B cell (primary cell): ENCODE measurements at places on chromosomes 12 and 14. TPM values are rescaled to one million over a fixed set of nuclear protein-coding genes. Genes with fewer than 3 reads are reported as not detected.

- no peak for DNase-seq
- no peaks in the 10 kb centered on the region for H3K27me3 ChIP-seq
- no peak overlapping the region for H3K27ac ChIP-seq
- no peaks in the 10 kb centered on the region for H3K4me1 ChIP-seq
These were observed 100.6 kb upstream of the BCL2L14 start for GRCh38 chr12:11970155-11970520.

DNA sequence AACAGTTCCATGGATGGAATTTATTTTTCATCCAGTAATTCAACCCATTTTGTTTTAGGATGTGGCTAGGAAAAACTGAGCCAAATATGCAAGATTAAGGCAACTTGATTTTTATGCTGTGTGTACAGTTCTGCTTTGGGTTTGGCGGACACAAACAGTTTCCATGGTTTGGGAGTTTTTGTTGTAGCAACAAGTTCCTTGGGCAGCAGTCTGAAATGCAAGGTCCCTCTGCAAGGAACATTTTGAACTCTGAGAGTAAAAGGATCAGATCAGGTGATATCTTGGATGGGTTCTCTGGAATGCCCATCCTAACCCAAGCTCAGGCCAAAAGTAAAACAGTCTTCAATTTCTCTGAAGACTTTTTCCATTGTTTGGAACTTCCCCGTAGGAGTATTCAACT is 161.2 kb downstream of the TMX1 start:
- no peaks in the 10 kb centered on the region for H3K4me1 ChIP-seq
- H3K4me3 ChIP-seq, result no peak overlapping the region
- no peaks in the 10 kb centered on the region for H3K36me3 ChIP-seq
- H3K27me3 ChIP-seq, result no peaks in the 10 kb centered on the region

- no peak overlapping the region for H3K27ac ChIP-seq
- DNase-seq, result no peak
- H3K4me1 ChIP-seq, result peaks cover 4% of the 10 kb centered on the region
- H3K4me3 ChIP-seq, result no peak overlapping the region
- H3K27me3 ChIP-seq, result no peaks in the 10 kb centered on the region
These were observed 449.4 kb downstream of the RERGL start for GRCh38 chr12:17640615-17641014.

DNA sequence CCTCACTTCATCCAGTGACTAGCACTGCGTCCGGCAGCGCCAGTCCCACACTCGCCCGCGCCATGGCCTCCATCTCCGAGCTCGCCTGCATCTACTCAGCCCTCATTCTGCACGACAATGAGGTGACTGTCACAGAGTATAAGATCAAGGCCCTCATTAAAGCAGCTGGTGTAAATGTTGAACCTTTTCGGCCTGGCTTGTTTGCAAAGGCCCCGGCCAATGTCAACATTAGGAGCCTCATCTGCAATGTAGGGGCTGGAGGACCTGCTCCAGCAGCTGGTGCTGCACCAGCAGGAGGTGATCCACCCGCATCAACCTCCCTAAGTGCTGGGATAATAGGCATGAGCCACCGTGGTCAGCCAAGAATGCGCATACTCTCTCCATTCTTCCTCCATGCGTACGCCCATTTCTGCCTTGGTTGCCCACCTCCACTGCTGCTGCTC is 59.9 kb downstream of the IRF2BPL start:
- no peak overlapping the region for H3K27ac ChIP-seq
- no peaks in the 10 kb centered on the region for H3K36me3 ChIP-seq
- H3K4me3 ChIP-seq, result no peak overlapping the region
- H3K27me3 ChIP-seq, result no peaks in the 10 kb centered on the region
- DNase-seq, result no peak
- peaks cover 14% of the 10 kb centered on the region for H3K4me1 ChIP-seq

DNA sequence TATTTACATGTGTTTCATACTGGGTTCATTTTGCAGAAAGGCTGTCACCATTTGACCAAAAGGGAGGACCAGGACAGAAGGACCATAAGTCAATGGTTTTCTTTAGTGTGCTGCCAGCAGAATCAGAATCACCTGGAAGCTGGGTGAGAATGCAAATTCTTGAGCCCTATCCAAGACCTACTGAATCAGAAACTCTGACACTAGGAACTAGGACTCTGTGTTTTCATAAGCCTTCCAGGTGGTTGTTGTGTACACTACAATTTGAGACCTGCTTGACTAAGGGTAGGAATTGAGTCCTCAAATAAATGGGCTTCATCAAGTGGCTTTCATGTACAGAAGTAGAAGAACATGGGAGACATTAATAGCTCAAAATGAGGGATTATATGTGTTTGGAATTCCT is 32.2 kb downstream of the PDE6H start:
- no peak for DNase-seq
- H3K27ac ChIP-seq, result no peak overlapping the region
- no peak overlapping the region for H3K4me3 ChIP-seq
- peaks cover 4% of the 10 kb centered on the region for H3K27me3 ChIP-seq
- no peaks in the 10 kb centered on the region for H3K36me3 ChIP-seq

GRCh38 chr12:120529641-120530417 is 871 bp upstream of the COQ5 start:
- H3K4me1 ChIP-seq, result peaks cover 8% of the 10 kb centered on the region
- H3K27me3 ChIP-seq, result no peaks in the 10 kb centered on the region
- H3K4me3 ChIP-seq, result peak overlapping the region; percentile 69
- H3K36me3 ChIP-seq, result peaks cover 1% of the 10 kb centered on the region

DNA sequence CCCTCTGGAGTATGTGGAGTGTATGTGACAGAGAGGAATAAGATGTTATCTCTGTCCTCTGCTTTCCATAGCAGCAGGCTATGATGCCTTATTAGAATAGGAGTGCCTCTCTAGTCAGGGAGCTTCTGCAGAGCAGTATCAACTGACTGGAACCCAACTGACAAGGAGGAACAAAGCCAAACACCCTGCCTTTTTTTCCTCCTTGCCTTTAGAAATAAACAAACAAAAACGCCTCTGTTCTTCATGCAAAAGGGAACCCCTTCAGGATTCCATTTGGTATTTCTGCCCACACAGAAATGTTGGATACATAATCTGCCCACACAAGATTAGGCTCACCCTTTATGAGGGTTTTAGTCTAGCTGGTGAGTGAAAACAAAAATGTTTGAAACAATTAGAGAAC is 50.3 kb downstream of the VRK1 start:
- H3K4me3 ChIP-seq, result no peak overlapping the region
- H3K27me3 ChIP-seq, result no peaks in the 10 kb centered on the region
- DNase-seq, result no peak
- no peak overlapping the region for H3K27ac ChIP-seq
- no peaks in the 10 kb centered on the region for H3K4me1 ChIP-seq
- no peaks in the 10 kb centered on the region for H3K36me3 ChIP-seq

GRCh38 chr12:87439990-87440827 is 589.0 kb downstream of the C12orf50 start:
- H3K27me3 ChIP-seq, result no peaks in the 10 kb centered on the region
- no peak overlapping the region for H3K4me3 ChIP-seq
- H3K36me3 ChIP-seq, result no peaks in the 10 kb centered on the region
- no peak overlapping the region for H3K27ac ChIP-seq
- no peak for DNase-seq
- no peaks in the 10 kb centered on the region for H3K4me1 ChIP-seq

DNA sequence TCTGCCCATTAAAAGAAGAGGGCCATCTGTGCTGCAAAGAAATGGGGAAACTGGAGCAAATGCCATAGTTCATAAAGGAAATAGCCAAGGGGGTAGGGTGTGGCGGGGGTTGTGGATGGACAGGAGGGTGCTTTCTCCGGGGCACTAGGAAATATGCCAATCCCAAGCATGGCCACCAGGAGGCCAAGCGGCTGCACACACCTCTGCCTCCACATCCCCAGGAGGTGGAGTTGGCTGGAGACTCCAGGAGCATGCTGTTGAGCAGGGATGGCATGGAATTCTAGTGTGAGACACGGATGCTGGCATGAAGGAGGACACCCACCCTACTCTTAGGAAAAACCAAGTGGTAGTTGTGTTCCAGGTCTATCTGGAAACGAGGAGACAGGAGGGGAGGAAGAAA is 25.2 kb downstream of the NID2 start:
- no peaks in the 10 kb centered on the region for H3K36me3 ChIP-seq
- no peak overlapping the region for H3K4me3 ChIP-seq
- no peaks in the 10 kb centered on the region for H3K27me3 ChIP-seq
- no peaks in the 10 kb centered on the region for H3K4me1 ChIP-seq
- peak; percentile 32 for DNase-seq

GRCh38 chr12:25797386-25797785 is 161.1 kb upstream of the RASSF8 start:
- H3K36me3 ChIP-seq, result no peaks in the 10 kb centered on the region
- no peaks in the 10 kb centered on the region for H3K4me1 ChIP-seq
- H3K27me3 ChIP-seq, result no peaks in the 10 kb centered on the region
- DNase-seq, result no peak
- H3K27ac ChIP-seq, result no peak overlapping the region
- no peak overlapping the region for H3K4me3 ChIP-seq

DNA sequence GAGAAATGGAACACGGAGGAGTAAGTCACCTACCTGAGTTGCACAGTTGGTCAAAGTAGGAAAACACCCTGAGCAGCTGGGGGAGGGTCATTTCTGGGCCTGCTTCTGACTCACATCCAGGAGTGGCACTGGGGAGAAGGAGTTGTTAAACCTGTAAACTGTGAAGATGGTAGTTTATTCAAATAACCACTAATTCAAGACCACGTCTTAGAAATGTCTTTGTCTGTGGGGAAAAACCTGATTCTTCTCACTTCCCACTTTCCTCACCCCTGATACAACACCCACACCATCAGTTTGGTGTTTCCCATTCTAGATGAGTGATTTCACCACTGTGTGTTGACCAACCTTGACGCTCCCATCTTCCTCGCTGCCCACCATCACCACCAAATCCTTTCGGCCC is 207.1 kb downstream of the ANO4 start:
- no peak overlapping the region for H3K27ac ChIP-seq
- no peaks in the 10 kb centered on the region for H3K27me3 ChIP-seq
- no peak for DNase-seq
- H3K4me1 ChIP-seq, result no peaks in the 10 kb centered on the region

DNA sequence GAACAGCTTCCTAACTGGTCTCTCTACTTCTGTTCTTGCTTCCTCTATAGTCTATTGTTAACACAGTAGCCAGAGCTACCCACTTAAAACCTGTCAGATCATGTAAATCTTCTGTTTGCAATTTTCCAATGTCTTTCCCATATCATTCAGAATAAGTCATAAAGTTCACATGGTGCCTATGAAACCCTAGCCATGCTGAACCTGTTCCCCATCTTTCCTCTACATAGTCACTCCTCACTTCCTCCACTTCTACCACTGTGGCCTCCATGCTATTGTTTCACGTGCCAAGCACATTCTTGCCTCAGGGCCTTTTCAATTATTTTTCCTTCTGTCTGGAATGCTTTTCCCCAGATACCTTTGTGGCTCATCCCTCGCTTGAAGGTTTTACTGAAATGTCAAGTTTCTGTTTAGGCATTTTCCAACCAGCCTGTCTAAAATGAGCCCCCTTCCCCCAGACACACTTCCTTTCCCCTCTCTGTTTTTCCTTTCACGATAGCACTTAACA is 132.1 kb downstream of the DYRK2 start:
- H3K36me3 ChIP-seq, result no peaks in the 10 kb centered on the region
- peaks cover 4% of the 10 kb centered on the region for H3K4me1 ChIP-seq
- H3K27me3 ChIP-seq, result no peaks in the 10 kb centered on the region
- no peak overlapping the region for H3K4me3 ChIP-seq
- no peak overlapping the region for H3K27ac ChIP-seq

- H3K27me3 ChIP-seq, result no peaks in the 10 kb centered on the region
- peaks cover 86% of the 10 kb centered on the region for H3K36me3 ChIP-seq
These were observed 41.6 kb downstream of the RNF34 start for GRCh38 chr12:121441555-121441954.

- no peaks in the 10 kb centered on the region for H3K27me3 ChIP-seq
- H3K4me1 ChIP-seq, result no peaks in the 10 kb centered on the region
- H3K4me3 ChIP-seq, result no peak overlapping the region
- no peak overlapping the region for H3K27ac ChIP-seq
- DNase-seq, result no peak
These were observed 338.8 kb upstream of the TMEM132C start for GRCh38 chr12:127928178-127928577.

- no peaks in the 10 kb centered on the region for H3K36me3 ChIP-seq
- no peaks in the 10 kb centered on the region for H3K27me3 ChIP-seq
- no peak overlapping the region for H3K27ac ChIP-seq
- H3K4me3 ChIP-seq, result no peak overlapping the region
- peaks cover 4% of the 10 kb centered on the region for H3K4me1 ChIP-seq
- no peak for DNase-seq
These were observed 862 bp downstream of the KLRB1 start for GRCh38 chr12:9606736-9607372.

- DNase-seq, result no peak
- no peak overlapping the region for H3K4me3 ChIP-seq
- H3K27me3 ChIP-seq, result no peaks in the 10 kb centered on the region
- H3K27ac ChIP-seq, result no peak overlapping the region
- H3K36me3 ChIP-seq, result no peaks in the 10 kb centered on the region
These were observed 220.3 kb downstream of the NELL2 start for GRCh38 chr12:44655846-44656245.

DNA sequence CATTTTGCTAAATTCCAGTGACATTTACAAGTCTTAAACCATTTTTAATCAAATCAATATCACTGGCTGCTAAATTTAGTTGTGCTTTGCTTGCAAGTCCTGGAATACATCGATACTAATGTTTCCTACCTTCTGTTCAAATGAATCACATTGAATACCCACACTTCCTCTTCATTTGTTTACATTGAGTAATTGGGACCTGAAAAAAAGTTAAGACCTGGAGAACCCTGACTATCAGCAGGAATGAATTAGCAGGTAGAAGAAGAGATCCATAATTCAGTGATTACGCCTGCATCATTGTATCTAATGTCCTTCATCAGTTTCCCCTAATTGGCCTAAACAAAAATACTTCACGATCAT is 369.3 kb downstream of the ETNK1 start:
- H3K27me3 ChIP-seq, result no peaks in the 10 kb centered on the region
- DNase-seq, result no peak
- H3K4me1 ChIP-seq, result no peaks in the 10 kb centered on the region
- H3K36me3 ChIP-seq, result no peaks in the 10 kb centered on the region
- no peak overlapping the region for H3K27ac ChIP-seq
- no peak overlapping the region for H3K4me3 ChIP-seq

DNA sequence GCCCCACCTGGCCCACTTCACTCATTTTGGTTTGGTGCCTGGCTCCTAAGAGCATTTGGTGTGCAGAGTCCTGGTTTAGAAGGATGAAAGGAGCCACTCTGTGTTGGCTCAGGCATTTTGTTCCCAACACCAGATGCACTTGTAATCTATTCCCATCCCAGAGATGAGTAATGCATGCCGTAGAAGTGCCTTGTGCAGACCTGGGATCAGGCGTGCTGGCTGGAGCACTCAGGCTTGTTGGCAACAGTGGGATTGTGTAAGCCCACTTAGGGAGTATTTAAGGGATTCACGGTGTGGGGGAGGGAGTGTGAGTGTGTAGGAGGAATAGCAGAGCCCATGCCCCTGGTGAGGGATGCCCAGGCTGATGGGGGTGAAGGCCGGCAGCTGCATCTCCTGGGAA is 501.5 kb upstream of the TBX3 start:
- no peak for DNase-seq
- H3K4me3 ChIP-seq, result no peak overlapping the region
- no peaks in the 10 kb centered on the region for H3K27me3 ChIP-seq
- H3K27ac ChIP-seq, result no peak overlapping the region

The PLCZ1 gene
- not detected in 2 replicates for total RNA-seq

The KLRC2 gene
- 0.59 TPM in 1 of 2 replicates, not detected in the other for total RNA-seq

The KRT71 gene
- not detected in 2 replicates for total RNA-seq

The EPYC gene
- not detected in 2 replicates for total RNA-seq

The KRT77 gene
- not detected in 2 replicates for total RNA-seq

The TBX3 gene
- not detected in 2 replicates for total RNA-seq

The RNU7-1 gene
- total RNA-seq, result not detected in 2 replicates
